ENCODE measurements at places on chromosomes 16 and 17.

GRCh38 chr17:65259696-65260485, 122.7 kb downstream of the RGS9 start:
- DNase-seq: no peak

- DNase-seq: no peak
Observed at GRCh38 chr16:1510272-1510671, 17.1 kb downstream of the TELO2 start.

DNA sequence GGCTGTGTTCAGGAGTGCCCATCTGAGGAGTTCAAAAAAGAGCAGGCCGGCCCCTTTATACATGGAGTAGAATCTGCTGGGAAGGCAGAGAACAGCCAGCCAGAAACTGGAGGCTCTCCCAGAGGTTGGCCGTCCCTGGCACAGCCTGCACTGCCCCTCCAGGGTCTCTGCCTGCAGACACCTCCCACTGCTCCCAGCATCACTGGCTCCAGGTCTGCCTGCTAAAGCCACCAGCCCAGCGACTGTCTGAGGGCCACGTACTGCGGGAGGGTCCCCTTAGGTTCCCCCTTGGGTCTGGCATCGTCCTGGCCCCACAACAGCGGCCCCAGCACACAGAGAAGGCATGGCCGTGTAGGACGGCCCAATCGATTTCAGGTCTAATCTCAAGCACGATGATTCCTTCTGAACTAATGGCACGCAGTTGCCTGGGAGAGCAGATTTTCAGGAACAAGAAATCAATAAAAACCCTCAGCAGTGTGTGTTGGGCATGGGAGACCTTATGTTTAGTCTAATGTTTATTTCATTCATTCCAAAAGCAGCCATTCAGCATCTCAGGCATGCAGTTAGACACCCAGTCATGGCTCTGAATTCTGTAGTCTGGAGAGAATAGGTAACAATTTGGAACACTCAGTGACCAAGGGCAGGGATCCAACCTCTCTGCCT, 95.6 kb downstream of the PGS1 start:
- no peak for DNase-seq

DNA sequence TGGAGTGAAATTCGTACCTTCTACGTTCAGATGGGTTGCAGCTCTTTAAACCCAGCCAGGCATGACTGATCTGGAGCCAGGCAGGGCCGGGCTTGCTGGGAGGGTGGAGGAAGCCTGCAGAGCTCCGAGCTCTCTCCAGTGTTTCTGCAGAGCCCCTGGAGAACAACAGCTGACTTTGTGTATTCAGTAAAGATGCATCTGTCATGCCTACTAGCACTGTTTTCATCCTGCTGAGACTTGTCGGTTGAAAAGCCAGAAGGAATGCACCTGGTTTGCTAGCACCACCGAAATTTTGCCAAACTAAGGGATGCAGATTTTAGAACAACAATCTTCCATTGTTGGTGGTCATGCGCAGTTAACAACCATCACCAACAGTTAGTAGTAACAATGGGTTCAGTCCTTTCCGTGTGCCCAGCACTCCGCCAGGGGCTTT, 22.4 kb upstream of the SCNN1B start:
- no peak for DNase-seq

DNA sequence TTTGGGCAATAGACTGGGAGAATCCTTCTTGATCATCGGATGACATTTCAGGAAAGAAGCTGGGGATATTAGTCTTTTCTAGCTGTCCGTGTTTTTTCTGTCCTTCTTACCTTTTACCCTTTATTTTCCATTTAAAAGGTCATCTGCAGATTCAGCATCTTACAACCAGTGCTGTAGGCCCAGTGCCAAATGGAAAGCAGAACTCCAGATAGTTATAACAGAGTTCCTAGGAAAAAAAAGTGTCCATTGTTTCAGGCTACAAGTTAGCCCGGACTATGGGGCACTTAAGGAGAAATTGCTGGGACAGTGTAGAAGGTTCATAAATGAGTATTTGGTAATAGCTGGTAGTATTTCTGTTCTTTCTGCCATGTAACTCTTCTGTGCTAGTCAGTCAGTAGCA, 28.4 kb downstream of the LDHD start:
- no peak for DNase-seq

GRCh38 chr17:10205549-10206185, 7.3 kb upstream of the GAS7 start:
- DNase-seq: no peak

GRCh38 chr16:17544304-17544703, 73.5 kb upstream of the XYLT1 start:
- no peak for DNase-seq

GRCh38 chr16:25235991-25236390, 19.2 kb downstream of the AQP8 start:
- no peak for DNase-seq

DNA sequence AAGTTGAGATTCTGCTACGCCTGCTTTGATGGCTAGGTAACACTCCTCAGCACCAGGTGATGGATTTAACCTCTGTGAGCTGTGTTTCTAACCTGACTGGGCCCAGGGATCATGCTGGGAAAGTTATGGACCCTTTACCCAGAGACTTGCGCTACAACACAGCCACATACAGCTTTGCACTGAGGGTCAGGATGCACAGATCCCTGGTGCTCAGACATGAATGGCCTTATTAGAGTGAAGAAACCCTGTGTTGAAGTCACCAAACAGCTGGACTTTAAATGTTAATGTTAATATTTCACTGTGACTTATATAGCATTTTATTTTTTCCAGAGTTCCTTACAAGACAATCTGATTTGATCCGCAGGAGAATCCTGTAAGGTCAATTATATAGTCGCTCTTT, 114.3 kb downstream of the MSI2 start:
- no peak for DNase-seq

DNA sequence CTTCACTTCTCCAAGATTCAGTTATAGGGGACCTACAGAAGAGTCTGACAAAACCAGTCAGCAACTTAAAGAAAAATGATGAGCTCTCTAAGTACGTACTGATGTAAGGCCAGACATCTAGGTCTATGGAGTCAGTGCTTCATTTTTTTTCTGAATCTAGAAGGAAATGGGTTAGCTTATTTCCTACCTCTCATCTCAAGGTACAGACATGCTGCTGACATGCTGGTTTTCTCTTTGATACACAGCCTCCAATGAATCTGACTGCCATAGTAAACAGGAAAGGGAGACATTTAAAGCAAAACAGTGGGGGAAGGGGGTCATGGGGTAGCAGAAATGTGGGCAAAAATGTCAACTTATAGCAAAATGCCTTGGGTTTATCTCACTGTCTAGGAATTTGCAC, 16.4 kb downstream of the CDR2 start:
- no peak for DNase-seq

DNA sequence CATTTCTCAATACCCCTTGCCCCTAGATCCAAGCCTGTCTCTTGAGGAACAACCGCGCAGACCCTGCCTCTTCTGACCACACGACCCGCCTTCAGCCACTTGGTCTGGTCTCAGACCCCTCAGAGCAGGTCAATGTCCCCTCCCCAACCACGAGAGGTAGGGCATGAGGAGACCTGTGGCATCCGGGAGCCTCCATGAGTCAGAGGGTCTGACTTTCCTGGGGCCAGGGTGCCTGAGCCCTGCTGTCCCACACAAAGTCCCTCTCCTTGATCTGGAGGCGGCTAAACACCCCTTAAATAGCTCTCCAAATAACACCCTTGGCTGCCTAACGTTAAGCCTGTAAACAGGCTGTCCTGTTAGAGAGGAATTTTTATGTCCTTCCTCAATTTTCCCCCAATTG, 5.1 kb downstream of the CARMIL2 start:
- DNase-seq: no peak

- no peak for DNase-seq
Observed at GRCh38 chr17:10635290-10635689, 21.8 kb downstream of the MYH3 start.

DNA sequence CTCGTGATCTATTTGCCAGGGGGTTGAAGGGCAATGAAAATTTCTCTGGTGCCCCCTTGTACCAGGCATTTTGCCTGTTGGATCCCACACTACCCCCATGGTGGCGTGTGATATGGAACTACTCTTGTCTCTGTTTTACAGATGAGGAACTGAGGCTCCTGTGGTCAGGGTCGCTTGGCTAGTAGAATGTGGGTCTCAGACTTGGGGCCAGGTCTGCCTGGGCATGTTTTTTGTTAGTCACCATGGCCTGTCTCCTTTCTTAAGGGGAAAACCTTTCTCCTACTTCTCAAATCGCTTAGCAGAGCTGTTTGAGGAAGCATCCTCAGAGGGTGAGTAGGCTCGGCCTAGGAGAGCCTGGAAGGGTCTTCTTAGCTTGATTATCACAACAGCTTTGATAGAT, 51.2 kb downstream of the CLEC16A start:
- no peak for DNase-seq

DNA sequence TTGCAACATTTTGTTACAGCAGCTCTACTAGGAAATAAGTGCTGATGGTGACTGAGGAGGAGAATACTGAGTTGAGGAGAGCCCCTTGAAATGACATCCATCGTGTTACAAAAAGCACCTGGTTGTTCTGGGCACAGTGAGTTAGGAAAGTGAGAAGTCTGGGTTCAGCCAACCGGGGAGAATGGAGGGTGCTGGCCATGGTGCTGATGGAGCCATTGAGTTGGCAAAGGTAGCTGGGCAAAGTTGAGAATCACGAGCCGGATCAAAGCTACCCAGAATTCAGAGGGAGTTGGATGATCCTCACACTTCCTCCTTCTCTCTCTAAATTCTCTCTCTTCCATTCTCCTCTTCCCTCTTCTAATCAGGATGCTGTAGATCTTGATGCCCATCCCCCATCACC, 35.0 kb upstream of the ASIC2 start:
- DNase-seq: no peak

- no peak for DNase-seq
Observed at GRCh38 chr17:57115916-57116315, 30.9 kb downstream of the AKAP1 start.

DNA sequence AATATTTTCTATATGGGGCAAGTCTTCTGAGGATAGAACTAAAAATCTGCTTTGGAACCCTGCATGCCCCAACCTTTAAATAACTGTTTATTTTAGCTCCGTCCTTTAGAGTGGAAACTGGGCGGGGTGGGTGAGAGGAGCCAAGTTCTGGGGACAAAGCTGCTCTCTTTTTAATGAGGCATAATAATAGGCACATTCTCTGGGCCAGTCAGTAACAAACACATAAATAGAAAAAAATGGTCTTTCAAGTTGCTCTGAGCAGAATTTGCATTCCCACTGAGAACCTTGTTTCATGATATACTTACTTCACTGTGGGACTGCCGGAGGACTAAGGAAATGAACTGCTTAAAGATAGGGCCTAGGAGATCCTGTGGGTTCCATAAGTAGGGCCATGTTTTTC, 51.5 kb downstream of the KNOP1 start:
- DNase-seq: no peak

GRCh38 chr16:48386559-48387312, 1.5 kb upstream of the SIAH1 start:
- DNase-seq: no peak

- DNase-seq: no peak
Observed at GRCh38 chr17:43940630-43941029, 1.6 kb downstream of the PPY start.

DNA sequence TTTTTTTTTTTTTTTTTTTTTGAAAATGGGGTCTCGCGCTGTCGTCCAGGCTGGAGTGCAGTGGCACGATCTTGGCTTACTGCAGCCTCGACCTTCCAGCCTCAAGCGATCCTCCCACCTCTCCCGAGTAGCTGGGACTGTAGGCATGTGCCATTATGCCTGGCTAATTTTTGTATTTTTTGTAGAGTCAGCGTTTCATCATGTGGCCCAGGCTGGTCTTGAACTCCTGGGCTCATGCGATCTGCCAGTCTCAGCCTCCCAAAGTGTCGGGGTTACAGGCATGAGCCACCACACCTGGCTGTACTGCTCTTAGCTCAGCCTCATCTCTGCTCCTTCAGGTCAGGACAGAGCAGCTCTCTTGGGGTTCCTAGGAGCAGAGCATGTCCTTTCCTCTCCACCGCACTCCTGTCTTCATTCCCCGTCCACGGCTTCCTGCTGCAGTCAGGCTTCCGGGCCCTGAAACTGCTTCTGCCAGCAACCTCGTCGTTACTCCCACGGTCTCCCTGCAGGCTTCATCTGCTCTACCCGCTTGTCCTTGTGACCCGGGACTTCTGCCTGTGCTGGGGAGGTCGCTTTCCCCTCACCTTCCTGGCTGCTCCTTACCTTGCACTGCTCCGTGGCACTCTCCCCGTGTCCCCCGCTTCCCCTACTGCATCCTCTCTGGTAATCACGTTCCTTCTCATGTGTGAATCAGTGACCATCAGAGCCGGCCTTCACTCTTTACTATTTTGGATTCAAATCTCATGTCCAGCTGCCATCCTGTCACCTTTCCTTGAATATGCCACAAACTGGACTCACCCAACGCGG, 38.0 kb downstream of the PRMT7 start:
- DNase-seq: no peak

DNA sequence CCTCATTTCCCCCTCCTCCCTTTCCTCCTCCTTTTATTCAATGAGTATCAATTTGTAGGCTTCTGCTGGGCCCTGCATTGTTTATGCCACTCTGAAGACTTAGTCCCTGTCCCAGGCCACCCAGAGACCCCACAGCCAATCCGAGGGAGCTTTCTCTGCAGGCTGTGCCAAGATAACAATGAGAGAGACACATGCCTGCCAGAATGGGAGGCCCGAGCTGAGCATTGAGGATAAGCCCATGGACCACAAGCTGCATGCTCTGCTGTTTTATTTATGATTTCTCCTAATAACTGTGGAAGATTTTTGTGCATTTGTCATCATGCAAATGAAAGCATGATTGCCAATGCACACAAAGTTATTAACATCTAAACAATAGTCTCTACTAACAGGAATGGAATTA, 3.0 kb downstream of the RCVRN start:
- no peak for DNase-seq

- no peak for DNase-seq
Observed at GRCh38 chr16:69424935-69425784, 741 bp downstream of the CYB5B start.

GRCh38 chr17:2723997-2724783, 12.6 kb upstream of the CLUH start:
- no peak for DNase-seq

DNA sequence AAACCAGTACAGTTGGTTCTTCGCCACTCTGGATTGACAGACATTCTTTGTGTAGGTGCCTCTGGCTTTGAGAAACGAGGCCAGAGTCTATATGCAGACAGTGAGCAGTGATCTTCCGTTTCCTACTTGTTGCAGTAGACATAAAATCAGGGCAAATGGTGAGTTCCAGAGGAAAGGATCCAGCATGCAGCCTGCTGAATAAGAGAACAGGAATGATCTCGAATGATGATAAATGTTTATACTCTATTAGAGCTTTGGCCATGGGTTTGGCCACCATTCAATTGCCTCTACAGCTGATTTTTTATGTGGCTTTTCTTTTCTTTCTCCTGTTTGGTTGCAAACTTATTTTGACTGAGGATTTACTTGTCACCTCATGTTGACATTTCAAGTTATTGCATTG, 286.7 kb downstream of the IRX3 start:
- DNase-seq: no peak
